ENCODE measurements at places on chromosomes 5 and 9.

- no peak for DNase-seq
Observed at GRCh38 chr9:125789196-125789595, 42.0 kb downstream of the PBX3 start.

DNA sequence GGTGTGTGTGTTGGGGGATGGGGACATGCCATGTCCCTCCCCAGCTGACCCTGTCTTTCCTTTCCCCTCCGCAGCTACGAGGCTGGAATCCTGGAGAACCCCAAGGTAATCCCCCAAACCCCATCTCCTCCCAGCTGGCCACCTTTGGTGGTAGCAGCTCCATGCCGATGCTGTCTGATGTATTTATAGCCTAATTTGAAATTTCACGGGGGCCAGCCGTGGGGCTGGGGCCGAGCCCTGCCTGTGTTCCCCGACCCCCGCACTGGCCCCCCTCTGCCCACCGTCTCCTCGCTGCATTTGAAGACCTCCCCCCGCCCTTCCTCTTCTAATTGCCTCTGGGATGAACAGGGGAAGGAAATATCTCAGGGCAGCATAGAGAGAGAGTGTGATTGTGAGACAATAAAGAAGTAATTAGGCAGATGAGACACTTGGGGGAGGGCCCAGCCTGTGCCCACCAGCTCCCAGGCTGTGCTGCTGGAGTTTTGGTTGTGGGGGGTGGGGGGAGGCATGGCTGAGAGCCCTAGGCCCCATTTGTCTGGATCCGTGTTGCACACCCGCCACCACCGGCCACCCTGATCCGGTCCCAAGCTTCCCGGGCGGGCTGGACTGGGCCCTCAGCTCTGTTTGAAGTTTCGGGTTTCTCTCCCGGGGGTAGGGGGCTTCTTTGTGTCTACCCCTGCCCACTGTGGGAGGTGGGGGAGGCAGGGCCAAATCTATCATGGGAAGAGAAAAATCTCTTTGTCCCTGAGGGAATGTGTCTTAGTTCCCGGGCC lies 26.8 kb downstream of the ASS1 start:
- no peak for DNase-seq

GRCh38 chr9:77944556-77945243 lies 86.9 kb downstream of the GNAQ start:
- DNase-seq, result no peak

DNA sequence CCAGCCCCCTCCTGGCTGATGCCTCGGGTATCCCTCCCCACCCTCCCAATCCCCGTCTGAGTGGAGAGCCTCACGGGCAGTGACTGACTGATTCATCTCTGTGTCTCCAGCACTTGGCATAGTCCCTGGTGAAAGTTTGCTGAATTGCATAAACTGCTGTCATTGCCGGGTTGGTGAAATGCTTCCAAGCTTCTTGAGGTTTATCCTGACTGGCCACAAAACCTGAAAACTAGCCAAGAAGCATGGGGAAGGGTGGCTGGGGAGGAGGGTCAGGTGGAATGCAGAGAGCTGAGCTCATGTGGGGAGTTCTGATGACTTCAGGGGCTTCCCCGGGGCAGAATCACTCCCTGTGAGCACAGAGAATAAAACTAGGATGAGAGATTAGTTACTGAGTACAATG lies 56.9 kb upstream of the GGTA1 start:
- no peak for DNase-seq

DNA sequence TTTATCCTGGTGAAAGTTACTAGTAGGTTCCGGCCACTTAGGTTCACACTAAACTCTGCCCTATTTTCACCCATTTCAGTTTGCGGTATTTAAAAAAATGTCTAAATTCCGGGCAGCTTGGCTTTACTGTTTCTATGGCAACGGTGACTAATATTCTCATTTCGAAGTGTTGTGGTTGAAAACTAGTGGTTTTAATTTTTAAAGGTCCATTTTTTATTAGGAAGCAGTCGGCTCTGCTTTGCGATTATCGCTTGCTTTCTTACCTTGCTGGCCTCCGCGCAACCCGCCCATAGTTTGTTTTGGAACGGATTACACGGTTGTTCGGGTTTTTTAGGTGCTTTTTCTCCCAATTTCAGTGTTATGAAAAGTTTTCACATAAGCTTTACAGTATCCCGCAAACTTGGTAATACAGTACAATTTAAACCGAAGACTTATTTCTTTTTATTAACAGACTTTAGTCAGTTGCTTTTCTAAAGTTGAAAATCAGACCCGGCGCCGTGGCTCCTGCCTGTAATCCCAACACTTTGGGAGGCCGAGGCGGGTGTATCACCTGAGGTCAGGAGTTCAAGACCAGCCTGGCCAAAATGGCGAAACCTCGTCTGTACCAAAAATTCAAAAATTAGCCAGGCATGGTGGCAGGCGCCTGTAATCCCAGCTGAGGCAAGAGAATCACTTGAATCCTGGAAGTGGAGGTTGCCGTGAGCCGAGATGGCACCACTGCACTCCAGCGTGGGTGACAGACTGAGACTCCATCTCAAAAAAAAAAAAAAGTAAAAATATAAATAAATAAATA lies 1.6 kb downstream of the KDM4C start:
- DNase-seq, result peak; percentile 20

DNA sequence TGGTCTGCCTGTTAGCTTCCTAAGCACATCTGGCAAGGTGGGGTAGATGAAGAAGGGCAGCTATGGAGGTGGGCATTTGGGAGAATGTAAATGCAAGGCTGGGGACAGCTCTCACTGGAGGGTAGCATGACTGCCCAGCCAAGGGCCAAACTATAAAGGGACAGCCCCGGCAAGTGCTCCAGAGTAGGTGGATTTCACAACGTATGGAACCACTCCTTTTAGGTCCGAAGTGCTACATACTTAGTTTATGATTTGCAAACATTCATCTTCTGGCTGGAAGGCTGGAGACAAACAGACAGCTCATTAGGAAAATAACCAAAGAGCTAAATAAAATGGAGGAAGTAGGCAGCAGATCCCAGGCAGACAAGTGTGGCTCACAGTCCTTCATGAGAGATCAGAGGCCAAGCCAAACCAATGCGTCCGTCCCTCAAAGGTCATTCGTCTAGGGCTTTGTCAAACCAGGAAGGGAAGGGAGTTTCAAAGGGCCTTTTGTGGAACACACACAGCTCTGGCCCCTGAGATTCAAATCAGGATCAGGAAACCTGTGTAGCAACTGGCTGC lies 42.5 kb upstream of the GLRX start:
- DNase-seq, result no peak

DNA sequence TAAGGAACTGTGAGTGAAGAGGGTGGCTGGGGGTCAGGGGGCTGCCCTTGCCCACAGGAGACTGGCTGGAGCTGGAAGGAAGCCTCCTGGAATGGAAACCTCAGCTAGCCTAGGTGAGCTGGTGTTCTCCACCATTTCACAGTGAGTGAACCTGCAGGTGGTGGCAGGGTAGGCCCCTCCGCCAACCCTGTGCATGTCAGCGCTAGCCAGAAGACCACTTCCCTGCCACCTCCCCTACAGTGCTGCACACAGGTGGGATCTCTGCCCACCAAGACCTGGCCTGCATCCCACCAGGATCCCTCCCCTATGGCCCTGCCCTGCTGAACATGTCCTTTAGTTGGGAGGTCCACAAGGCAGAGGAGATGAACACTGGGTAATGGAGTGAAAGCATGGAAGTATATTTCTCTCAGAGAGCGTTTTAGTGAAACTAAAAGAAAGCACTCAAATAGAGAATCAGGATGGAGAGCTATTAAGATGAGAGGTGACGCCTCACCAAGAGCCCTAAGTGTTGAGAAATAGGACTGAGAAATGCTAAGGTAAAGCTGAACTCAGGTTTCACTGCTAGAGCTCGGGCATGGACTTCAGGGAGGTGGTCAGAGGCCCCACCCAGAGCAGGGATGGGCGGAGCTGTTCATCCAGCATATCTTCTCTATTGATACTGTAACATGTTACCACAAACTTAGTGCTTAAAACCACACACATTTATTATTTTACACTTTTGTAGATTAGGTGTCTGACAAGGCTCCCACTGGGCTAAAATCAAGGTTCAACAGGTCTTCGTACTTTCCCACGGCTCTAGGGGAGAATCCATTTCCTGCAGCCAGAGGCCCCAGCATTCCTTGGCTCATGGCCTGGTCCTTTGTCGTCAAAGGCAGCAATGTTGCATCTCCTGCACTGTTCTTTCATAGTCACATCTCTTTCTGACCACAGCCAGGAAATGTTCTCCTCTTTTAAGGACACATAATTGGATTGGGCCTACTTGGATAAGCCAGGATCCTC lies 83.2 kb downstream of the DIRAS2 start:
- no peak for DNase-seq

All from activated T-helper 2 cell treated with anti-CD3 and anti-CD28 coated beads, Interferon-gamma antibody, Interleukin-2, Interleukin-4, amounts not matched to agents 10 μg/mL and 5 μg/mL and 100 μg/mL, durations not matched to agents 14 hours and 24 hours and 36 hours (primary cell).